Stimulated activated naive CD8-positive, alpha-beta T cell treated with anti-CD3 and anti-CD28 coated beads, Interleukin-15, Interleukin-2, amounts not matched to agents 100 U/mL and 50 U/mL, for 24 hours (primary cell): ENCODE measurements at places on chromosomes 6 and 20.
A peak's percentile ranks its signal among the peaks of the same experiment; 100 is the strongest.

DNA sequence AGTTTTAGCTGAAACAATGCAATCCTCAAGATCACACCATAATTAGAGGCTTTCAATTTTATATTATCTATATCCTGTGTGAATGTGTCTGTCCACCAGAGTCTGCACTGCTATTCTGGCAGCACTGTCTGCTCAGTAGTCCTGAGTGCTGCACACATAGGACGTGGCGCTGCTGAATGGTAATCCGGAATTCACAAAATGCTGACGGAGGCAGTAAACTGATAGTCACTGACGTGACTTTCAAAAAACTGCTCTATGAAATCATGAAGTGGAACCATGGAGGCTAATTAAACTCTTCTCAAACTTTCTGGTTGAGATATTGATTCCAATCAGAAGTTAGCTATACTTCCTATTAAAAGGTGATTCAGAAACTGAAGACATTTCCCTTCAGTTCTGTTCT lies 190.8 kb upstream of the NOX3 start:
- DNase-seq = no peak

DNA sequence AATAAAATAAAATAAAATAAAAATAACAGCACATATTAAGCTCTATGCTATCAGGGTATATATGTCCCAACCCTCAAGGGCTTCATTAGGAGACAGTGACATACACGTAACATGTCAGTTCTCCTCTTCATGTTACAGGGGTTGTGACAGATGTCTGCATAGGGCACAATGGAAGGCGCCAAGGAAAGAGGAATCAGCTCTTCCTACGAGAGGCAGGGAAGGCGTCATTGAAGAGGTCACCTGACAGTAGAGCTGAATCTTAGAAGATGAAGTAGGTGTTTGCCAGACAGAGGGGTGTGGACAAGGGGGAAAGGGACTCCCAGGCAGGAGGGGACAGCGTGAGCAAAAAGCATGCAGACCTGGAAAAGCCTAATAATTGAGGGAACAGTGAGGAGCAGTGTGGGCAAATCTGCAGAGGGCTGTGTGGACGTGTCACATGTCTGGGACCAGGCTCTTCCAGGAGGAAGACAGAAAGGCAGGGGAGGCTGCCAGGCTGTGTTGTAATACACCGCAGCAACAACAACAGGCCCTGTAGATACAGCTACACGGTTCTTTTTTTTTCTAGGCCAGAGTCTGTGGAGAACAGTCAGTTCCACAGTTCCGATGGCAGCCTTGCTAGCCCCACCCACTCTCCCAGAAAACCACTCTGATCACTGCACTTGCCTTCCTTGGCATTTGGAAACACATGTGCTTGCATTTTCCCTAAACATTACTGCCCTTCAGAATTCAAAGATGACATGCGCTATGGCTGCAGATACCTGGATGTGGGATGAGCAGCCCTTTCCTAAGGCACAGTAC lies 2.5 kb upstream of the FKBP5 start:
- no peak for DNase-seq

DNA sequence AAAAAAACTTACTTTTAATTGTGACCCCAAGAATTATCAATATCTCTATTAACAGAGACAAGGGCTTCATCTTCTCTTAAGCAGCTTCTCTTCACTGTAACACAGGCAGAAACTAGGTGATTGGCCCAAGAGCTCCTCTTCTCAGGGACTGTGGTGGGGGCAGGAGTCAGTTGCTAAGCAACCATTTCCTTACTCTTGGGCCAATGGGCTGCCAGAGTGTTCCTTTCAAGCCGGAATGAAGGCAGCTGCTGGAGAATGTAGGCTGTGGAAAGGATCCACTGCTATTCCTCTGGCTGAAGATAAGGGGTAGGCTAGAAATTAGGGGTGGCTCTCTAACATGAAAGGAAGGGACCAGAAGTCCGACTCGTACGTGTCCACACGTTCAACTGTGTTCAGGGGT lies at the start of gene SEL1L2:
SEL1L2 (minus strand) TSS at position 150 of the 400 bp plus-strand sequence; CDS start at position 70, 80 bp downstream.
- DNase-seq = no peak

DNA sequence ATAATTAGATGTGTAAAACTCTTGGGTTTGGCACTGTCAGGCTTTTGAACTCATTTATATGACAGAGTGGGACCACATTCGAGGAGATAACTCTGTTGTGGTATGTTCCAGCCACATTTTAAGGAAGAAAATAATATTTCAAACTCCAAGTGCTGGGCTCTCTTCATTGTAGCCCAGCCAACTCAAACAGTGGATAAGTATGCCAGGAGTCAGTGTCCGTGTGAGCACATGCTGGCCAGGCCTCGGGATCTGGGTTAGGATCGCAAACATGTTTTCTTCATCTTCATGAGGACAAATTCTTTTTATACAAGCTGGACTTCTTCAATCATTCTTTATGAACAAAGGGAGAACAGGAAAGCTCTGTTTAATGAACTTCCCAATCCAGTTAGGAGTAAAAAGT lies 497.5 kb downstream of the MAFB start:
- DNase-seq = no peak

DNA sequence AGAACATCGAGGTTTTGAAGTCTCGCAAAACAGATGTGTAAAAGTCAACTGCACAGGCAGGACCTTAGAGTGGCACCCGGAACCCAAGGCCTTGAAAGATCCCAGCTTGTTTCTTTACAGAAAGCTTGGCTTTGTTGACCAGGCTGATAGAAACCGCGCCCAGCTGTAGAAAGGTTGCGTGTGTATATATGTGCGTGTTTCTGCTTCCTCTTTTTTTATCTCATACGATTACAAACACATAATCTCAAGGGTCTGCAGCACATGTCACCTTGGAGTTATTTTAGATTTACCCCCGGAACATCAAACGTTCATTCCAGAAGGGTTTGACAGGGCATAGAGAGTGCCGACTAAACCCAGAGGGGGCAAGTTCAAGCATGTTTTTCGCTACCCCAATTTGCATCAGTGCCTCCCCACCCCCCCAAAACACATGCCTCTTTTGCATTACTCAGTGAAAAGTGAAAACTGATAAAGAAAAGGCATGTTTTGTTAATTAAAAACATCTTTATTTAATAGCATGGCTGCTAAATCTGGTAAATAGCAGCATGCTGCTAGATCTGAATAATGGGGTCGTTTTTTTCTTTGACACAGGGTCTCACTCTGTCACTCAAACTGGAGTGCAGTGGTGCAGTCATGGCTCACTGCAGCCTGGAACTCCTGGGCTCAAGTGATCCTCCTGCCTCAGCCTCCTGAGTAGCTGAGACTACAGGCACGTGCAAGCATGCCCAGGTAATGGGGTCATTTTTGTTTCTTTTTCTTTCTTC lies 33.2 kb upstream of the NCOA3 start:
- no peak for DNase-seq

DNA sequence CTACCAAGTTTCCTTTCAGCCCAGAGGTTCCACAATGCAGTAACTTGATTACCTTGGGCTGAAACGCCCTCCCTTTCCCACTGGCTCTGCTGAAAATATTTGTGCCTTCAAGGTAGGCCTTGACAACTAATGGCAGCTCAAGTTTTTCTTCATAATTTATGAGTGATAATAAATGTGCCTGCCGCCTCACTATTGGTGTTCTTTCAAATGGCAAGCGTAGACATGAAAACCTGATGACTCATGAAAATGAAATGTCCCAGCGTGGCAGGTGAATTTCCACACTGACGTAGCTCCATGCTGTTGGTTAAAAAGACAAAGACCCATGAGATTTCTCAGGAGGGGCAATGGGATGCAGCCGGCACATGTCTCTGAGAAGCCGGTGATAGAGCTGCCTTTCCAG lies 107.2 kb upstream of the GGTLC1 start:
- DNase-seq = no peak

DNA sequence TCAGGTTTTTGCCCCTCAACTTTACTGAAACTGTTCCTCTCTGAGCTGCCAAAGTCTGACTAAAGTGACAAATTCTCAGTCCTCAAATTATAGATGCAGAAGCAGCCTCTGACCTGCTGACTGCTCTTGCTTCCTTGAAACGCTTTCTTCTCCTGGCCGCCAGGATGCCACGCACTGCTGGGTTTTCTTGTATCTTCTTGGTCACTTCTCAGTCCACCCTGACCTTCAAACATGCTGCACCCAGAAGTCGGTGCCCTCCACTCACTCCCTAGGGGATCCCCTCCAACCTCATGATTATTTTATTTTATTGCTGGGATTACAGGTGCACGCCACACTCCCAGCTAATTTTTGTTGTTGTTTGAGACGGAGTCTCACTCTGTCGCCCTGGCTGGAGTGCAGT lies 24.7 kb downstream of the SYNJ2 start:
- no peak for DNase-seq

DNA sequence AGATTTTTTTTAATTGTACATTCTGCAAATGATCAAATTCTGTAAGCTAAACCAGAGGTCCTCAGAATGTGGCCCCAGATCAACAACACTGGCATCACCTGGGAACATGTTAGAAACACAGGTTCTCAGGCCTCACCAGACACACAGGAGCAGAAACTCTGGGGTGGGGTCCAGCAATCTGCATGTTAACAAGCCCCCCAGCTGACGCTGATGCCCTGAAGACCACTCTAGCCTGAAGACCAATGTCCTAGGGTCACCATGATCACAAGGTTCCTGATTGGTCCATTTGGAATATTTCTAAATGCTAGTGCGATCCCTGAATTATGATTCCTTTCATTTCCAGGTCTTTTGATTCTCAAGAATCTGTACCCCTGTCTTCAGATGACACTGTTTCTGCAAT lies 2.4 kb upstream of the LY86 start:
- no peak for DNase-seq

GRCh38 chr6:43427406-43428111 lies at the start of gene ABCC10:
ABCC10 (plus strand) TSS chr6:43427541; CDS start chr6:43427979, 438 bp downstream.
- peak; percentile 95 for DNase-seq

GRCh38 chr6:74645108-74645849 lies 560.6 kb downstream of the COL12A1 start:
- no peak for DNase-seq

- DNase-seq = no peak
These were observed 411.7 kb downstream of the UTRN start for GRCh38 chr6:144696610-144697368.

GRCh38 chr6:118589649-118590365 lies 41.7 kb downstream of the PLN start:
- no peak for DNase-seq

GRCh38 chr20:13277663-13278295 lies 56.7 kb downstream of the ISM1 start:
- DNase-seq = no peak

DNA sequence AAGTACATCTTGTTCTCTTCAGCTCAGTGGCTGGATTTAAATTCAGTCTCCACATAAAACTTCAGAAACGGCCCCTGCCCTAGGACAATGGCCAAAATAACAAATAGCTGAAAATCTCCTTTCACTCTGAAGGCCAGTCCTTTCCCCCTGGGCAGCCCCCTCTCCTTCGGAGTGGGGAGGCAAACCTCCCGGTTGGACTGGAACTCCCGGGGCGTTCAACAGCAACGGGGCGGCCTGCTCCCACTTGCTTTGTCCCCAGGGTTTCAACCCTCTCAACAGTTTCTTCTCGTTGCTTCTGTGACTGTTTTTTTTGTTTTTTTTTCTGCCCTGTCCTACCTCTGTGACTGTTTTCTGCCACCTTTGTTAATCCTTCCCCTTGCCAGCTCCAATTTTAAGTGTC lies 102.6 kb upstream of the DUSP22 start:
- no peak for DNase-seq

DNA sequence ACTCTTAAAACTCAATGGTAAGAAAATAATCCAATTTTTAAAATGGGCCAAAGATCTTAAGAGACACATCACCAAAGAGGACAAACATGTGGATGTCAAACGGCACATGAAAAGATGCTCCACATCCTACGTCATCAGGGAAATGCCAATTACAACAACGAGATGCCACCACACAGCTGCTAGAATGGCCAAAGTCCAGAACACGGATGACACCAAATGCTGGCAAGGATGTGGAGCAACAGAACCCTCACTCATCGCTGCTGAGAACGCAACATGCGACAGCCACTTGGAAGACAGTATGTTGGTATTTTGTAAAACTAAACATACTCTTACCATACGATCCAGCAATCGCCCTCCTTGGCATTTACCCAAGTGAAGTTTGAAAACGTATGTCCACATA lies 132.8 kb upstream of the CDH4 start:
- DNase-seq = no peak

DNA sequence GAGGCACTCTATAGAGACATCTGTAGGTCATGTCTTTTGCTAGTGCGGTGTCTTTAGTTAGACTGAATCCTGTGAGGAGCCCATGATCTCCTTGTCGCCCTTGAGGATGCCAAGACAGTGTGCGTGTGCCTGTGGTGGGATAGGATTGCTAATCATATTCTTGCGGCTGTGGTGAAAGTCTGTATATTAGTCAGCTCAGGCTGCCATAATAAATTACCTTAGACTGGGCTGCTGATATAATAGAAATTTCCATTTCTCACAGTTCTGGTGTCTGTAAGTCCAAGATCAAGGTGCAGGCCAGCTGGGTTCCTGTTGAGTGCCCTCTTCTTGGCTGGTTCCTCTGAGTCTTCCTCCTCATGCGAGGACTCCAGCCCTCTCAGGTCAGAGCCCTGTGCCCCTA lies 141.2 kb downstream of the JARID2 start:
- peak; percentile 28 for DNase-seq

DNA sequence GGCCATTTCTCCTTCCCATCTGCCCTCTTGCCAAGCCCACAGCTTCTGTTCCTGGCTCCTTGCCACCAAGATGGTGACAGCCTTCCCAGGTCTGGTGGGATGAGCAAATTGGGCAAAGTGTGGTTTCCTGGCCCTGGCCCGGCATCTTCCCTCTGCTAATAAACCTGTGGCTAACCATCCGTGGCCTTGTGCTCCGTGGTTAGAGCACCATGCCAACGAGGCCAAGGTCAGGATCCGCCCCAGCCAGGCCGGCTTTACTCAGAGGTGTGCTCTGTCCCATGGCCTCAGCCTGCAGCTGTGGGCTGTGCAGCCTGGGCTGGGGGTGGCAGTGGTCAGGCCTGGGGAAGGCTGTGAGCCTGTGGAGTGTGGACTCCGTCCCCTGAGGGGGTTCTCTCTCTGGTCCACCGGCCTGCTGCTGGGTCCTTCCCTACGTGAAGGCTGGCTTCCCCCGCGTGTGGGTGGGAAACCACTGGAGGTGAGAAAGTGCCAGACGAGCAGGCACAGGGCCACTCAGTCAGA lies 117.4 kb downstream of the VEGFA start:
- DNase-seq = no peak

- DNase-seq = no peak
These were observed 143.4 kb upstream of the EEF1E1 start for GRCh38 chr6:8245726-8246125.

DNA sequence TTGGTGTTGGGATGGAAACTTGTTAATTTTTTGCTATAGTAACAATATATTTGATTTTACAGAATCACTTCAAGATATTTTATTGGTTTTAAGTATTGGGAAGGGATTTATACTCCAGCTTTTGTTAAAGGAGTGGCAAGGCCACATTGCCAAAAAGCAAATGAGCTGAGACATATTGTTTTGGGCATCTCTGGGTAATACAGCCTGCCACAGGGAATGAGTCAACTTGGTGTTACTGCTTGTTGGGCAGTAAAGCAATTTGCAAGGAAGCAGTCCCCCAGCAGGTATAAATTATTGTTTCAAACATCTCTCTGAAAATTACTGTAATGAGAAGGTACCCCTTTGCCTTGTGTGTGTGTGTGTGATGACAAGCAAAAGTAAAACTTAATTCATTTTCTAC lies 868.3 kb upstream of the FLRT3 start:
- no peak for DNase-seq

GRCh38 chr6:23329086-23329485 lies 759.7 kb downstream of the HDGFL1 start:
- no peak for DNase-seq

GRCh38 chr6:29216528-29216927 lies 45.8 kb downstream of the OR2J2 start:
- no peak for DNase-seq

- no peak for DNase-seq
These were observed 26.2 kb downstream of the PHACTR3 start for GRCh38 chr20:59630526-59630925.

GRCh38 chr20:33172781-33173180 lies 4.8 kb downstream of the BPIFA2 start:
- no peak for DNase-seq
